ENCODE measurements at places on chromosomes 4 and X.

DNA sequence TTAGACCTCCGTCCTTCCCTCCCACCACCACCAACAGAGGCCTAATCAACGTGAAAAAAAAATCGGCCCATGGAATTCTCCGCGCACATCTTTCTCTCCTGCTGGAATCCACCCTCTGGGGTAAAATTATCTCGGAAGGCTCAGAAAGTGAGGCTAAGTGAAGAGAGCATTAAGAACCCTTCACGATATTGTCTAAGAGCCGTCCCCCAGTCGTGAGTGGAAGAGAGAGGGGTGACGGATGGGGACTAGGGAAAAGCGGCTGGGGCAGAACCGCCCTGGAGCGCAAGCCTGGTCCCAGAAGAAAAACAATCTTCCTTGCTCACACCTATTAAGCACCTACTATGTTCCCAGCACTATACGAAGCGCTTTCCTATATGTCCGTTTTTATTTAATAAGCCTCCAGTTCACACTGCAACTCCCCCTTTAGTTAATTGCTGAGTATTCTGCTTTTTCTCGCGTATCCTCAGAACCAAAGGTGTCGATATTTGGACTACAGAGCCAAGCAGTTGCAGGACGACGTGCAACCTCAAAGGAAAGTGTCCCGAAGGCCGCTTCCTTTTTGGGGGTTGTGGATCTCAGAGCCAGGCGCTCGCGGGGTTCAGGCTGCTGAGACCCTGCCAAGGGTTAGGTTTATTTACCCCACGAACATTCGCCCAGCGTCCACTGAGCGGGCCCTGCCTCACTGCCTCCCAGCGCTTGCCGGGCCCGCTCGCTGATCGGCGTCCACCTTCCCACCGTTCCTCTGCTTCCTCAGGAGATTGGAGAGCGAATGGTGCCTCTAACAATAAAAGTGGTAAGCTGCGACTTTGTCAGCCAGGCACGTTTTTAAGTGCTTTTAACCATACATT is 889 bp downstream of the MGARP start:
- no peak for DNase-seq

DNA sequence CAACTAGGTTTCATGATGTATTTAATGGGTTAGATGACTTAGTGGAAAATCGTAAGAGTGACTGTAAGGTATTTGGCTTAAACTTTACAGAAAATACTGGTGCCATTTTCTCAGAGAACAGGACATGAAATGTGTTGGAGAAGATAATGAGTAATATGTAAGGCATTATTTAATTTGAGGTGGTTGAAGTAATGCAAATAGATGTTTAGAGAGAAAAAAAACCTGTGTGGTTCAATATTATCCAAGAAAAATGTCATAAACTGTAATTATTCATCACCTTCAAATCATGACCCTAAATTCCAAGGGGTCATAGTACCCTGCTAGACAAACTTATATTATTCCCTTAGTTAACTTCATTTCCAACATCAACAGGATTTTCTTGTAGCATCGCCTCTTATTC is 171.7 kb downstream of the EPHA5 start:
- DNase-seq, result no peak

- peak; percentile 44 for DNase-seq
Observed at GRCh38 chr4:87848622-87849351, 16.0 kb downstream of the MEPE start.

DNA sequence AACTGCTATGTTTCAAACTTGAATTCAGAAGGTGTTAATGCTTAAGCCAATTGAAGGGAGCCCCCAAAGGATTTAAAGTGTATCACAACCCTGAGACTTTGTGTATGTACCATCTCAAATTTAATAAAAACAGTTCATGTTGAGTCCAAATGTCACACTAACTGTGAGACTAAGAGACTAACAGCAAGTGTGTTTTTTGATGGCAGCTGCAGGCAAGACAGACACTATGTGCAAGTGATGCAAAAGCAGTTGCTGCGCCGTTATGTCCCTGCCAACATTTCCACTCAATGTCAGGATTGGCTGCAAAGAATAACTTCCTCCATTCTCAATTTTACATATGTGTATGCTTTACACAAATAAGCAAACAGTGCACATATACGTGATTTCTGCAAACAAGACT is 594.6 kb downstream of the IL15 start:
- DNase-seq, result no peak

- no peak for DNase-seq
Observed at GRCh38 chr4:139957065-139957464, 196.9 kb downstream of the MAML3 start.

DNA sequence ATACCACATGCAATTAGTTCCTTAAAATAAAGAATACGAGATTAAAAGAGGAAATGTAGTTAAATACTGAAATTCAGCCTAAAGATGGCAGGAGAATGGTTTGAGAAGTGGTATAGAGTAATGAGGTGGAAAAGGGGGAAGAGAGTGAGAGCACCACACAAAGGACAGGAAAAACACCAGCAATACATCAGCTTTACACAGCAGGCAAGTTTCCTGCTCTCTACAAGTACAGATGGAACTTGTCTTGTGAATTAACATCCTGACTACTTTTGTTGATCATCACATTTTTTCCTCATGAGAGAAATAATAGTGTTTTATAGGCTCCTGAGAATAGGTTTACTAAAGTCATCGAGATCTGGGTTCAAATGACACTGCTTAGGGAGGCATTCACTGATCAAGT is 2.9 kb upstream of the UNC5C start:
- DNase-seq, result no peak

- DNase-seq, result peak; percentile 28
Observed at GRCh38 chr4:163484906-163485305, 9.6 kb upstream of the TMA16 start.

DNA sequence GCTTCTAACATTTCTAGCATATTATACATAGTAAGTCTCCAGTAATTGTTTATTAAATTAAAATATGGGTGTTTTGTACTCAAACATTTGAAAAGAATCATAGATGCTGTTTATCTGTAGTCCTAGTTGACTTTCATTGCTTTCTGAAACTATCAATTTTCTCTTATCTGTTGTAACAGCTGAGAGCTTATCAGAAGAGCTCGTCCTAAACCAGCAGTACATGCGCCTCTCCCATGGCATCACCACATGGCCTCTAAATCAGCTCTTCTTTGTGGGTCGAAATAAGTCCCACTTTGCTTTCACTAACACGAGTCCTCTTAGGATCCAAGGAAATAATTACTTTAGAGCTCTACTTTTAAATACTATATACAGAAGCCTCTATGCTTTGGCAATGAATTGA is 55.1 kb downstream of the PPP3CA start:
- DNase-seq, result no peak
